SHP77 (cell line): ENCODE measurements at places on chromosomes 3 and 15.

- no peak for DNase-seq
Measured at GRCh38 chr3:139016430-139017048, 4.2 kb downstream of the PRR23B start.

GRCh38 chr15:40688932-40689799 is 5.8 kb upstream of the RAD51 start:
- no peak for DNase-seq

DNA sequence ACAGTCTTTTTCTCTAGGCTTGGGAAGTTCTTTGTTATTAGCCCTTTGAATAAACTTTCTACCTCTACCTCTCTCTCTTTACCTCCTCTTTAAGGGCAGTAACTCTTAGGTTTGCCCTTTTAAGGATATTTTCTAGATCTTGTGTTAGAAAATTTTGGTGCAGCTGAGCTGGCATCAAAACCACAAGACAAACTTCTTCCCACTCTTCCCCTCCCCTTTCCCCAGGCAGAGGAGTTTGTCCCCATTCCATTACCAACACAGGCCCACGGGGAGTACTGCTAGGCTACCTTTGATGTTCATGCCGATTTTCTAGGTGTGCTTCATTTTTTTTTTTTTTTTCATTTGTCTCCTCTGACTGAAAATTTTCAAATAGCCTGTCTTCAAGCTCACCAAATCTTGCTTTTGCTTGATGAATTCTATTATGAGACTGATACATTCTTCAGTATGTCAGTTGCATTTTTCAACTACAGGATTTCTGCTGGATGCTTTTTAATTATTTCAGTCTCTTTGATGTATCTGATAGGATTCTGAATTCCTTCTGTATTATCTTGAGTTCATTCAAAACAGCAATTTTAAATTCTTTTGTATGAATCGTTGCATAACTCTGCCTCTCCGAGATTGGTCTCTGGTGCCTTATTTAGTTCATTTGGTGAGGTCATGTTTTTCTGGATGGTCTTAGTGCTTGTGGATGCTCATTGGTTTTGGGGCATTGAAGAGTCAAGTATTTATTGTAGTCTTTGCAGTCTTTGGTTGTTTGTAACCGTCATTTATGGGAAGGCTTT is 112.0 kb downstream of the UBE2E2 start:
- DNase-seq, result no peak

DNA sequence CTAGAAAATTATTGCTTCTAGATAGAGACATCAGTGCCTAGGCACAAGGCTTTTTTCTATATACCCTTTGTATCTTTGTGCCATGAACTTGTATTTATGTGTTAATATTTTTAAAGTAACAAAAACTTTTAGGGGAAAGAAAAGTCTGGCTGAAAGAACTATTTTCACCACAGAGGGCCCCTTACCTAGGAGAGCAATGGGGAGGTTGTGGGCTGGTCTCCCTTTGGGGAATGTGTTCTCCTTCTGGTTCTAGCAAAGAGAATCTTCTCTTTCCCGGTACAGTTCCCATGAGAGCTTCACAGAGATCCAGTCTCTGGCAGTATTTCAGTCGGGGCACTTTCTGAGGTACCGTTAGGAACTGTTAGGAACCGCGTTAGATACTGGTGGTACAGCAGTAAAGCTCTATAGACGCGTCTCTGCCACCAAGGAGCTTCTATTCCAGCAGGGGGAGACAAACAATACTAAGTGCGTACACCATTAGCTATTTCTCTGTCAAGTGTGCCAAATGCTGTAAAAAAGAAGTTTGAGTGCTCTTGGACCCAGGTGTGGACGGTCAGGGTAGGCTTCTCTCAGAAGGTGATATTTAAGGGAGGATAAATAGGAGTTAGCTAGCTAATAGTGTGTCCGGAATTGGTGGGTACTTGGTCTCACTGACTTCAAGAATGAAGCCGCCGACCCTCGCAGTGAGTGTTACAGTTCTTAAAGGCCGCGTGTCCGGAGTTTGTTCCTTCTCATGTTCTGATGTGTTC is 4.6 kb upstream of the EPB42 start:
- peak; percentile 60 for DNase-seq

- DNase-seq, result no peak
Measured at GRCh38 chr15:74458473-74458872, 2.5 kb downstream of the UBL7 start.

- no peak for DNase-seq
Measured at GRCh38 chr15:25858952-25859760, 4.0 kb downstream of the ATP10A start.

DNA sequence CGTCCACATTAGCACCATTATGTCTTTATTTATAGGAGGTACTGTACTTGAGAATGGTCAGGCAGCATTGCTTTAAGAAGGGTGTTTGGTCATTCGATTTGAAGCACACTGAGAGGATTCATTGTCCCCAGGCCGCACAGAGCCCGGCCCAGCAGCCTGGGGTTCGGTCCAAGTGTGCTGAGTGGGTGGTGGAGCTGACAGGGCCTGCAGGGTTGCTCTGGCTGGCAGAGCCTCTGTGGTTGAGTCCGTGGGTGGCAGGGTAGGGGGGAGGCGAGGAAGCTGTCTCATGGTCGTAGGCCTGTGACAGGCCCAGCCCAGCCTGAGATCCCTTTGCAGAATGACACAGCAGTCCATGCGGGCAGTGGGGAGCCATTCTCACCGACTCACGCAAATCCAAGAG is 227.7 kb upstream of the TOPAZ1 start:
- DNase-seq, result no peak

- DNase-seq, result no peak
Measured at GRCh38 chr3:27046351-27046750, 322.8 kb downstream of the NEK10 start.

- DNase-seq, result no peak
Measured at GRCh38 chr3:88742106-88742505, 365.3 kb upstream of the EPHA3 start.
